ENCODE measurements at places on chromosomes 6 and 20. TPM values are rescaled to one million over a fixed set of nuclear protein-coding genes. Genes with fewer than 3 reads are reported as not detected.

DNA sequence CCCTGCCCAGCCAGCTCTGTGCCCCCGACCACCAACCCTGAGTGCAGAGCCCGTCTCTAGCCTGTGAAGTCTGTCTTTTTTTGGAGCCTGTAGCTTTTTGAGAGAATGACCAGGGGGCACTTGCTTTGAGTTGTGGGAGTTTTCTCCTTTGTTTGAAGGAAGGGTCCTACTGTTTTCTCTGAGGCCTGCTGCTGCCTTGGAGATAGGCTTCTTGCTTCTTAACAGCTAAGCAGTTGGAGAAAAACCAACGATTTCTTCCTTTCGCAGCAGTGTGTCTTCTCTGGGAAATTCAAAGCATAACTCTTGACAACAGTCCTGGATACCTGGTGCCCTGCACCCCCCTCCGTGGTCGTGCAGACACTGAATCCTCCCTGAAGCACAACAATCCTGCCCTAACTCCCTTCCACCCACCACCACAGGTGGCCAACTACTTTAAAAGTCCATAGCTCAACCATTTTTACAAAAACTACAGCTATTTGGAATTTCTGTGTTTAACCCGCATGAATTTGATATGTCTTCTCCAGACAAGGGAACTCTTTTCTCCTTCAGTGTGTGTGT, 61.0 kb downstream of the FAM50B start:
- no peak overlapping the region for H3K4me3 ChIP-seq
- H3K27me3 ChIP-seq: no peaks in the 10 kb centered on the region
- no peak overlapping the region for H3K27ac ChIP-seq
- H3K4me1 ChIP-seq: peaks cover 39% of the 10 kb centered on the region

- no peak for DNase-seq
- H3K27me3 ChIP-seq: peaks cover 2% of the 10 kb centered on the region
- no peaks in the 10 kb centered on the region for H3K36me3 ChIP-seq
- no peak overlapping the region for H3K27ac ChIP-seq
Measured at GRCh38 chr20:21280522-21281016, 22.6 kb upstream of the XRN2 start.

DNA sequence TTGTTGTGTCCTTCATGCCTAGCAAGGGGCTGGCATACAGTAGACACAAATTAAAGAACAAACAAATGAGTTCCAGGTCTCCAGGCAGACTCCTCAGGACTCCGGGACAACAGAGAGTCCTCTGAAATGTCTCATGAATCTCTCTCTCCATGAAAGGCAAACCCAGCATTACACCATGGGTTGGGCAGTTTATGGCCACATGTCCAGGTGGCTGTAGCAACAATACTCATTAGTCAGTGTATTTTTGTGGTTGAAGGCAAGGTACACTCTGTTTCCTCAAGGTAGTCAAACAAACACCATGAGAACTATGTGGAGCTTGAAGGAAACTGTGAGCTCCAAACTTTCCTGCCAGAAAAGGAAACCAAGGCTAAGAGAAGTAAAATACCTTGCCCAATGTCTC, 62.2 kb downstream of the KCNB1 start:
- H3K27me3 ChIP-seq: no peaks in the 10 kb centered on the region
- no peak overlapping the region for H3K4me3 ChIP-seq
- peaks cover 3% of the 10 kb centered on the region for H3K4me1 ChIP-seq
- H3K36me3 ChIP-seq: no peaks in the 10 kb centered on the region

DNA sequence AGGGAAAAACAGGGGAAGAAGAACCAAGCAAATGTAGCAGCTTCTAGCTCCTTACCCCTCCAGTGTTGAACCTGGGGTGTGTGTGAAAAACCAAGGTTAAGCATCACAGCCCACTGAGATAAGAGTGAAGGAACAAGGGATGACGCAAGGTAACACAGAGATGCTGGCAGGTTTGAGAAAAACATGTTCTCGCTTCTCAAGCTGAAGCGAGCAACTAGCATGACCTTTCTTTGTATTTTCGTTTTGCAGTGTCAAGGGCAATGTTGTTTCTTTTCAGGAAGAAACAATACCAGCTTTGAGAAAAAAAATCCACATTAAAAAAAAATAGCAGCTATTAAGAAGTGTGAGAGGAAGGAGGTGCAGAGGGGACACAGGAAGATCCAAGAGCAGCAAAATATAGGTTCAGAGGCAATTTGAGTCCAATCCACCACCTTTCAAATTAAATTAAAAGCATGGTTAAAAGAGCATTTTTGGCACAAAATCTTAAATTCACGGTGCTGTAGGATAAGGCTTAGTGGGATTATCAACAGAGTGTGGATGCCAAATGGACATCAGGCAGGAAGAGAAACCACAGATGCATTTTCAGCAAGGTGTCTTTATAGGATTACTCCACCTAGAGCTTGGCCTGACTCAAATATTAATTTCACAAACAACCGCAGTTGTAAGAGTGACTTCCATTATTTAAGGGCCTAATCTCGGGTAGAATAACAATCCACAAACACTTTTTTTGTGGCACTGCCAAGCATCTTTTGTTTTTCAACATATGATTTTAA, 70.9 kb downstream of the SYNE1 start:
- H3K27me3 ChIP-seq: no peaks in the 10 kb centered on the region
- no peak overlapping the region for H3K27ac ChIP-seq

DNA sequence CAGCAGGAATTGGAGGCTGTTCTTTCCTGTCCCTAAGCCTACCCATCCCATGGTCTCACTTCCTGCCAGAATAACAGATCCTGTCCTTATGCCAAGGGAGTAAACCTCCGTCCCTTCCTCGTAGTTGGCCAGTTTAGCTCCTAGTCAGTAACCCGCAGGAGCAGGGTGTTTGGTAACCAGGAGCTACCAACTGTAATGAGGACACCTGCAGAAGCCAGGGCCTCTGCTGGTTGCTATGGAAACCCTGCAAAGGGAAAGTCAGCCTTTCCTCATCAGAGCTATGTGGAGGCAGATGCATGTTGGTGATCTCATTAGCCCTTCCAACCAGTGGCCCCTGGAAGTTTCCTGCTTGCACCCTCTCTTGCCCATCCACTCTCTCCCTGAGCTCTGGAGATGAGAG, 368.2 kb upstream of the SULF2 start:
- H3K4me3 ChIP-seq: no peak overlapping the region
- peaks cover 20% of the 10 kb centered on the region for H3K27me3 ChIP-seq
- no peak overlapping the region for H3K27ac ChIP-seq
- no peak for DNase-seq
- H3K36me3 ChIP-seq: no peaks in the 10 kb centered on the region

- no peaks in the 10 kb centered on the region for H3K4me1 ChIP-seq
- no peaks in the 10 kb centered on the region for H3K36me3 ChIP-seq
- DNase-seq: no peak
- H3K4me3 ChIP-seq: no peak overlapping the region
- H3K27me3 ChIP-seq: no peaks in the 10 kb centered on the region
- H3K27ac ChIP-seq: no peak overlapping the region
Measured at GRCh38 chr6:132412656-132413498, 11.6 kb upstream of the MOXD1 start.

DNA sequence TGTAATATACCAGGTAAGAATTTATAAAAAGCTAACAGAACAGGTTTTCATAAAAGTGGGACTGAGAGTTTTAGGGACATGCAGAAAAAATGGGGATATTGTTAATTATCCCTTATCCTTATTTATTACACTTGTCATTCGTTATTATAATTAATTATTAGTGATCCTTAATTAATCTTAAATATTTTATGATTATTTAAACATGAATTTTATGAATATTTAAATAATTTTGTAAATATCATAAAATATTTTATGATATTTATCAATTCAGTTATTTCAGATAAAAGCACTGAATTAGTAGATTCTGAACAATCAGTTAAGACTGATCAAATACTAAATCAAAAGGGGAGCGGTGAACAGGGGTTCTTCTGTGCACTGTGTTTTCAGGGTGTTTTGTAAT, 300.1 kb downstream of the PAX1 start:
- no peaks in the 10 kb centered on the region for H3K36me3 ChIP-seq
- no peaks in the 10 kb centered on the region for H3K27me3 ChIP-seq
- H3K4me3 ChIP-seq: no peak overlapping the region
- no peak overlapping the region for H3K27ac ChIP-seq

DNA sequence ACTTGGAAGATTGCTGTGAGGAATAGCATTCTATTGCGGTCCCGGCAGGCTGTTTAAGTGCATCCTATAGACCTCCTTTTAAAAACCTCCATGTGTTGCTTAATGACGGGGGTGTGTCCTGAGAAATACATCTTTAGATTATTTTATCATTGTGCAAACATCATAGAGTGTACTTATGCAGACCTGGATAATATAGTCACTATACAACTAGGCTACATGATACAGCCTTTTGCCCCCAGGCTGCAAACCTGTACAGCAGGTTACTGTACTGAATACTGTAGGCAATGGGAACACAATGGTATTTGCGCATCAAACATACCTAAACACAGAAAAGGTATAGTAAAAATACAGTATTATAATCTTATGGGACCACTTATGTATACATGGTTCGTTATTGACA, 175.6 kb downstream of the RNF144B start:
- H3K4me1 ChIP-seq: peaks cover 2% of the 10 kb centered on the region
- no peak for DNase-seq
- H3K27me3 ChIP-seq: no peaks in the 10 kb centered on the region

- no peaks in the 10 kb centered on the region for H3K4me1 ChIP-seq
- no peak for DNase-seq
- H3K36me3 ChIP-seq: no peaks in the 10 kb centered on the region
- no peaks in the 10 kb centered on the region for H3K27me3 ChIP-seq
- no peak overlapping the region for H3K27ac ChIP-seq
Measured at GRCh38 chr6:62980093-62980492, 231.2 kb upstream of the FKBP1C start.

DNA sequence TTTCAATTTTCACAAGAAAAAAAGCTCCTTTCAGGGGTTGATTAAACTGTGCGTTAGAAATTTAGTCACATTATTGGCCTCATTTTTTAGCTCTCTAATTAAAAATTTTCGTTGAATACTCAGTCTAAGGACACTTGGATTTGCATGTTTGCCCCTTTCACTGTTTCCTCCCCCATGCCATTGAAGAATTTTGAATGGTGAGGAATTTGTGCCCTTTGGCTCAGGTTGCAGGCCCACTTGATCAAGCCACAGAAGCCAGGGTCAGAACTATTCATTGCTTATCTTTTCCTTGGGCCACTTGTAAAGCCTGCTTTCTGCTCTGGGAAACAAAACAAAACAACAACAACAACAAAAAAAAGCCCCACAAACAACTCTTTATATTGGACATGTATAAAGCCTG, 12.2 kb downstream of the LIN28B start:
- H3K4me3 ChIP-seq: no peak overlapping the region
- H3K4me1 ChIP-seq: no peaks in the 10 kb centered on the region
- DNase-seq: no peak

DNA sequence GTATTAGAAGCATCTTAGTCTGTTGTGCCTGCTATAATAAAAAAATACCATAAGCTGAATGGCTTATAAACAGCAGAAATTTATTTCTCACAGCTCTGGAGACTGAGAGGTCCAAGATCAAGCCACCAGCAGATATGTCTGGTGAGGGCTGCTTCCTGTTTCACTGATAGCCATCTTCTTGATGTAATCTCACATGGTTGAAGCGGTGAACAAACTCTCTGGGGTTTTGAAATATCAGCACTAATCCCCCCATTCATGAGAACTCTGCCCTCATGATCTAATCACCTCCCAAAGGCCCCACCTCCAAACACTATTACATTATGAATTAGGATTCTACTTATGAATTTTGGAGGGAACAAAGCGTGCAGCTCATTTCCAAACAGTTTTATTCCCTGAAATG, 11.6 kb upstream of the CLVS2 start:
- H3K4me1 ChIP-seq: no peaks in the 10 kb centered on the region
- no peak for DNase-seq
- H3K4me3 ChIP-seq: no peak overlapping the region
- H3K36me3 ChIP-seq: no peaks in the 10 kb centered on the region
- H3K27ac ChIP-seq: no peak overlapping the region

DNA sequence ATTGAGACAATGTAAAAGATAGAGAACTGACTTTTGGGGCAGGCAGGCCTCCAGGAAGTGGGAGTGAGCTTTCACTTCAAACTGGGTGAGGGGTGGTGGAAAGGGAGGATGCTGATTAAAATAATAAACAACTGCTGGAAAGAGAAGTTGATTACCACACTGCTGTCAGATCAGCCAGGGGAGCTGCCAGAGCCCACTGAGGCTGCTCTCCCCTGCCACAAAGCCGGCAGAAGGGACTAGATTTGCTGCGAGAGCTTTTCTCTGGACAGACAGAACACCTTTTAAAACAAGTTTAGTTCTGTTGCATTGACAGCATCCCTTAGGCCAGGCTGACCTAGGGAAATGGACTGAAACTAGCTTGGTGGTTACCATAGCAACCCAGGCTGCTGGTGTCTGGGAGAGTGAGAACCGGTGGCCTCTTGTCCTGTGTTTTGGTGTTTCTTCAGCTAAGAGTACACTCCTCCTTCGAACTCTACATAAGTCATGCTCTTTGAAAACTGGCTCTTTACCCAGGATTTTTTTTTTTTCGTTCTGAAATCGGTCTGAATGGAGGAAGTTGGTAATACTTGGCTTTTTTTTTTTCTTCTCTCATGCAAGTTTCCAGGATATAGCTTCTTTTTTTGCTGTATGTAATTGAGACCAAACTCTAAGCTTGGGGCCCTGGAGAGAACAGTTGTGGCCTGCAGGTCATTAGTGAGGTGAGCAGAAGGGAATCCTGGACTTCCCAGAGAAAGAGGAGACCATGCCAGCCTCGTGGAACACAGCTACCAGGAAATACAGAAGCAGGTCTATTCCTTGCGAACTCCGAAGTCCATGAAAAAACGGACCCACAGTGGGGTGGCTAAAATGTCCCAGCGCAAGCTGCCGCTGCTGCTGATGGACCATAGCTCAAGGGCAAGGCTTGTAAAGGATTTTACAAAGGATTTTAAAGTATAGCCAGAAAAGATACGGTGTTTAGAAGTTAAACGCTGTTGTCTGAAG, 374.4 kb downstream of the UTRN start:
- H3K4me3 ChIP-seq: no peak overlapping the region
- H3K36me3 ChIP-seq: no peaks in the 10 kb centered on the region
- H3K27me3 ChIP-seq: no peaks in the 10 kb centered on the region
- H3K4me1 ChIP-seq: peaks cover 21% of the 10 kb centered on the region

DNA sequence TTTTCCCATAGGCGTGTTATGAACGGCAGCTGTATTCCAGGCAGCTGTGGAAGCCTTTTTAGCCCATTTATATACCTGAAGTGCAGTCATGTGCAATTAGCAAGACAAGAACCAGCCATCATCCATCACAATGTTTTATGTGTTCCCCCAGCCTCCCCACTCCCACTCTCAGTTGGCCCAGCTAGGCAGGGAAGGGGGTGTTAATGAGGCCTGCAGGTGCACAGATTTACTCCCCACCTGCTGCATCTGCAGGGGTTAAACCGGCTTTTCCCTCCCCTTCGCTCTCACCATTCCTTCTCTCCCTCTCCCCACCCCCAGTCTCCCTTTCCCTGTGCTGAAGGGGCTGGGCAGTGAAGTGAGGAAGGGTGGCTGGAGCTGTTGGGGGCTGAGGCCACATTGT, 149.8 kb upstream of the AKAP12 start:
- no peaks in the 10 kb centered on the region for H3K36me3 ChIP-seq
- H3K4me3 ChIP-seq: no peak overlapping the region
- H3K4me1 ChIP-seq: no peaks in the 10 kb centered on the region
- H3K27ac ChIP-seq: no peak overlapping the region

- H3K27me3 ChIP-seq: no peaks in the 10 kb centered on the region
- no peak overlapping the region for H3K27ac ChIP-seq
- no peak for DNase-seq
- no peaks in the 10 kb centered on the region for H3K36me3 ChIP-seq
- H3K4me1 ChIP-seq: peaks cover 3% of the 10 kb centered on the region
- no peak overlapping the region for H3K4me3 ChIP-seq
Measured at GRCh38 chr6:113411011-113411410, 446.1 kb upstream of the MARCKS start.

GJA10 gene
- not detected for total RNA-seq

OPN5 gene
- total RNA-seq: not detected

CRISP1 gene
- not detected for total RNA-seq

TNFAIP3 gene
- 64.1 TPM for total RNA-seq

EPHA7 gene
- 0.68 TPM for total RNA-seq

ACTL10 gene
- total RNA-seq: 4.9 TPM

DACT2 gene
- 6.0 TPM for total RNA-seq

C20orf144 gene
- not detected for total RNA-seq

SNAI1 gene
- 1.4 TPM for total RNA-seq
